ENCODE measurements at places on chromosomes 7 and 10.
A peak's percentile ranks its signal among the peaks of the same experiment; 100 is the strongest.

- no peak for DNase-seq
These were observed 718.2 kb downstream of the LRMDA start for GRCh38 chr10:76149602-76150138.

DNA sequence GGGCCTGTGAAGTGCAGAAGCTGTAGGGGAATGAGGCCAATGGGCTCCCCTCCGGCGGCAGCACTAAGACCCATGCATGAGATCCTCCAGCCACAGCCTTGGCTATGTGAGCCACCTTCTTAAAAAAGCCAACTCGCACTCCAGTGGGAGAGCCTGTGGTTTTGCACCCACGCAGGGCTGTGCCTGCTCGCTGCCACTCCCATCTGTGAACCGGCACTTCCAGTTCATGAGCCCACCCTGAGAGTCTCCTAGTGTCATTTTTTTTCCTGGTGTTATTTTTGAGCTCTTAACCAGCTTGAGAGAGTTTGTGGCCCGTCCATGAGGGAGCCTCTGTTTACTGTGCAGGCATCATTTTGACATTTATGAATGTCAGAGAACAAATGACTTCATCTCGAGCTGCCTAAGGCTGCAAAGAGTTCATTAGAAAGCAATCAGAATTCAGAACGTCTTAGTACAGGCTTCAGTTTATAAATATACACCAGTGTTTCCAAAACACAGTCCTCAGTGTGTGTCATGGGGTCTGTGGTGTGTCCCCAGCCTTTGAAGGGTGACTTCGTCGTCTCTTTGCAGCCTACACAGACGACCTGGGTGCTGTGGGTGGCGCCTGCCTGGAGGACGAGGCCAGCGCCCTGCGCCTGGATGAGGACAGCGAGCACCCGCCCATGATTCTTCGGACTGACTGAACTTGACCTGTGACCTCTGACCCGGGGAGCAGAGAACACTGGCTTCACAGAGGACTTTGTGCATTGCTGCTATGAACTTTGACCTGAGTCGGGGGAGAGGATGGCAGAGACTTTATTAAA lies 40.4 kb downstream of the WIPI2 start:
- DNase-seq: no peak

DNA sequence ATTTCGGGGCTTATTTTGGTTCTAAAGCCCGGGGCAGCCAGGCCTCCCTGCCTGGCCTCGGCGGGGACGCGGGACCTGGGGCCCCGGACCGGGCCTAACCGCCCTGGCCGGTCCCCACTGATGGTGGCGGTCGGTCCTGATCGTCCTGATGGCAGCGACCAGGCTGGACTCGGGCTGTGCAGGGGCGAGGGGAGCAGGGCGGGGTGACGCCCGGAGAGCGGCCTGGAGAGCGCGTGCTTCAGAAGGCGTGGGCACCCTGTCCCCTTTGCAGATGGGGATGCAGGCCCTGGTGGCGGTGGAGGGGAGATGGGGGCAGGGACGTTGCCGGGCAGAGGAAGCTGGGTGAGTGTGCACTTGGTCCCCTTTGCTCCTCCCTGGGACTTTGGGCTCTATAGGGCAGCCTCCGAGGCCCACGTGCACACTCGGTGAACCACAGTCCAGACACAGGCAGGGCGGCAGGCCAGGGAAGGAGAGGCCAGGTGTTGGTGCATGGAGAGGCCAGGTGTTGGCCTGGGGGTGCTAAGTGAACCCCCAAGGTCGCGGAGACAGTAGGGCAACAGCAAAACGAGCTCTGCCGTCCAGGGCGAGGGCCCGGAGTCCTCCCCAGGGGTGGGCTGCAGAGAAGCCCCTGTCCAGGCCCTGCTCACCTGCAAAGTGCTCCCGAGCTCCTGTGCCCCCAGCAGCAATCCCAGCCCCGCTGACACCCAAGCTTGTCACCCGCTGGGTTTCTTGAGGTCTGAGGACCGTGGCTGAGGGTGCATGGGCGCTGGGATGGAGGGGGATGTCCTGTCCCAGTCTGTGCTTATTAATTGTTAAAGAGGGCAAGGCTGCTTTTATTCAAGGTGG lies 42.4 kb upstream of the FAM20C start:
- DNase-seq: no peak

DNA sequence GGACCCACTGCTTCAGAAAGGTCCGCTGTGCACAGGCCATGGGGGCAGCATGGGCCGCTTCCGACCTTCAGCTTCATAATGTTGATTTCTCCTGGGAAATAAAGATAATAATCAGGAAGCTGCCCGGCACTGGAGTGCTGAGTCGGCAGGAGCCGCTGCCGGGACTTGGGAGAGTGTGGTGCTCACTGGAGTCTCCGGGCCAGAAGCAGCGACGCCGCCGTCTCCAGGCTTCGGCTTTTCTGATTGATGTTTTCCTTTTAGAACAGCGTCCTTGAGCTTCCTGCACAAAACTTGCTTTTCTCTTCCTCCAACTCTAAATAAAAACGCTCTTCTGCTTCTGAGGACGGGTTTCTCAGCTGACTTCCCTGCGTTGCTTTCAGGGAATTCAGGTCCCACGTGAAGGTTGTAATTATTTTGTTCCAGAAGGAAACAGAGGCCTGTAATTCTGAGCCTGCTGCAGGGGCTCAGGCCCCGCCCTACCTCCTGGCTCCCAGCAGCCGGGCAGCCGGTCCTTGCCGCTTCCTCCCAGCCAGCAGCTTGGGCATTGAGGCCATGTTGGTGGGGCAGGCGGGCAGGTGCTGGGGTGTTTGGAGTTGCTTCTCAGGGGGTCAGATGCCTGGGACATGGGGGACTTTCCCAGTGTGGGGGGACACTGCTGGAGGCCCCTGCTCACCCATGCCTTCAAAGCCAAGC lies 14.7 kb downstream of the PWWP2B start:
- DNase-seq: peak; percentile 19

DNA sequence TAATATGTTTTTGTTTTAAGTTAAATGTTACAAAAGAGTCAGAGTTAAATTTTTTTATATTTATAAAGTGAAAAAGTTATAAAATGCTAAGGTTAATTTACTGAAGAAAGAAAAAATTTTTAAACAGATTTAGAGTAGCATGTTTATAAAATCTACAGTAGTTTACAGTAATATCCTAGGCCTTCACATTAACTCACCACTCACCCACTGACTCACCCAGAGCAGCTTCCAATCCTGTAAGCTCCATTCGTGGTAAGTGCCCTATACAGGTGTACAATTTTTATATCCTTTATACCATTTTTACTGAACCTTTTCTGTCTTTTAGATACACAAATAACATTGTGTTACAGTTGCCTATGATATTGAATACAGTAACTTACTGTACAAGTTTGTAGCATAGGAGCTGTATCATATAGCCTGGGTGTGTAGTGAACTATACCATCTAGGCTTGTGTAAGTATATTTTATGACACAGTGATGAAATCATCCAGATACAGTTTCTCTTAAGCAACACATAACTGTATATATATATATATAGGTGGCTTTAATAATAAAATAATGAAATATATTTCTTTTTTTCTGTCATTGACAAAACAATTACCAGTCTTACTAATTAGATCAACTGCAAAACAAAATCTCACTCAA lies 79.6 kb downstream of the PTEN start:
- no peak for DNase-seq

DNA sequence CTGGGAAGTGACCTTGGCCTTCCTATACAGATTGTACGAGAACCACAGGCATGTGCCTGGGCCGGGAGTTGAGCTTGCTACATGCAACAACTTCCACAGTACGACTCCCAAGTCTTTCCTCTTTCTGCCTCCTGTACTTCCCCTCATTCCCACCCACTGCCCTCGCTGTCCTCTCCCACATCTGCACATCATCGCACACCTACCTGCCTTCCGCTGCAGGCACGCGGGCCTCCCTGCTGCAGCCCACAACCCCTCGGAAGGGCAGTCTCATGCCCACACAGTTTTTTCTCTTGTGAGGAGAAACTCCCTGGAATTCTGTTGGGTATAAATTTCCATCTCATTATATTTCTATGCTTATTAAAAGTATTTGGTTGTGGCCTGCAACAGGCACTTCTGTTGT lies 117.2 kb downstream of the ACTR3B start:
- DNase-seq: no peak

GRCh38 chr7:51261117-51261835 lies 55.3 kb downstream of the COBL start:
- DNase-seq: no peak

DNA sequence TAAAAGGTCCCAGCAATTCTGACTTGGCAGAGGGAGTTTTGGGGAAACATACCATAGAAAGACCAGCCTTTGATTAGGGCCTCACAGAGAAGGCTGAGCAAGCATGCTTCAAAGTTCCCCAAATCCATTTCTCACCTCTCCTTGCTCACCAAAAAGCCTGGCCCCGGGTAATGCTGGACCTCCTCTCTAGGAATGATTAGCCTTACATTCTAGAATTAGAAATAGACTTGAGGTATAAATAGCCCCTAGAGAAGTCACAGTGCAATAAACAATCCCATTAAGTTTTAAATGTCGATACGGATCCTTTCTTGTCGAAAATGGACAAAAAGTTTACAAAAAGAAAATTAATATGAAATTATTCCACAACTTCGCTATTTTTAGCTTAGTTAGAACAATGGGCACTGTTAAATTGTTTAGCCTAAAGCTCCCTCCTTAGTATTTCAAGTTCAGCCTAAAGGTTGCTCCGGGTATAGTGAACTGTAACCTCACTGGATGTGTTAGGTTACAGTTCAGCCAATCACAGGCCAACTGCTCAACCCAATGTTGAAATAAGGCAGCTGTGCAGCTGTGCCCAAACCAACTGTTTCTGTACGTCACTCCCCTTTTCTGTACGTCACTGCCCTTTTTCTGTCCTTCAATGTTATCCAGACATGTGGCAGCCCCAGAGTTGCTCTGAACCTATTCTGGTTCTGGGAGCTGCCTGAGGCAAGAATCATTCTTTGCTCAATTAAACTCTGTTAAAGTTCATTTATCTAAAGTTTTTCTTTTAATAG lies 7.9 kb upstream of the GSDME start:
- no peak for DNase-seq

DNA sequence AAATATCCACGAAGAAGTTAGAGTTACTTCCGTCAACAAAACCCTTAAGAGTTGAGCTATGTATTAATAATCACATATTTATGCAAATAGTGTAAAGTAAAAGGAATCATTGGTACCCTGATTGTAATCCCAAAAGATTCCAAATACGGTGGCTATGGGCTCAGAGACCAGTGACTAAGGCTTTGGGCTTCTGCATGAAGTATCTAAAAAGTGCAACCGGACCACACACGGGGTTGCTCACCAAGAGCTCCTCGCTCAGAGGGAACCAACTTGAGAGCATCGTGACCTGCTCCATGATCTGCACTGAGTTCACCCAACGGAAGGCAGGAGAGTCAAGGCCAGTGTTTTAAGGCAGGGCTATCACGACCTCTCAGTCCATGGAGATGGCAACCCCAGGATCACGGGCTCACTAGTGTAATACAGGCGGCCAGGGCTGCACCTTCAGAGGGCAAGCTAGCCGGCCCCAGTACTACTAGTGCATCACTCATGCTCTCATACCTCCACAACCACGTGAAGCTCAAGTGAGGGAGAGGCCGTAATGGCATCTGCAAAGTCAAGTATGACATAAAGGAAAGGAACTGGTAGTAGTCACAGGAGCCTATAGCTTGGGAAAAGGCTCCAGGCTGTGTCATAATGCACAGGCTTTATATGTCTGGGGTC lies 77.1 kb upstream of the CAMK2B start:
- no peak for DNase-seq

DNA sequence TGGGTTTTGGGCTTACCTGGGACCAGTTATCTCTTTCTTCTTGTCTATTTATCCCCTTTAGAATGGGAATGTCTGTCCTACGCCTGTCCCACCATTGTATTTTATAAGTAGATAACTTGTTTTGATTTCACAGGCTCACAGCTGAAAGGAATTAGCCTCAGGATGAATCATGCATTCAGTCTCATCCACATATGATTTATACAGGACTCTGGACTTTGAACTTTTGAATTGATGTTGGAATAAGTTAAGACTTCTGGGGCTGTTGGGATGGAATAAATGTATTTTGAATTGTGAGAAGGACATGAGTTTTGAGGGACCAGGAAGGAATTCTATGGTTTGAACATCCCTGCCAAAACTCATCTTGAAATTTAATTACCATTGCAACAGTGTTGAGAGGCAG lies 112.6 kb downstream of the AMPH start:
- no peak for DNase-seq

DNA sequence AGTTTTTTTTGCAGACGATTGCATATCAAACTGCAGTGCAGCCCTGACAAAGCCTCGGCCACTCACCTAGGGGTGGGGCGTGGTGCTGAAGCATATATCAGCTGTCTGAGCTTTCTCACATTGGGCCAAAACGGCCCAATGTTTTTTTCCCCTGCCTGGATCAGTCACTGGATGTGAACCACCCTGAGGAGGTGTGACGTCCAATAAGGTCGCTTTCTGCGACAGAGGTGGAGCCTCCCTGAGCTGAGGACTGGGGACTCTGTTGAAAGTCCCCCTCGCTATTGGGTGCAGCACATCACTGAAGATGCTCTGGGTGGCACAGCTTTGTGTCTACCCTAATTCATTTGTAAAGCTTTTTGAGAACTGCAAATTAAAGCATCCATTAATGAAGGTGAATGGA lies 60.9 kb downstream of the SEM1 start:
- no peak for DNase-seq

- no peak for DNase-seq
These were observed 24.1 kb downstream of the WDR86 start for GRCh38 chr7:151385626-151386300.

GRCh38 chr10:59085711-59086502 lies 90.5 kb upstream of the PHYHIPL start:
- no peak for DNase-seq

DNA sequence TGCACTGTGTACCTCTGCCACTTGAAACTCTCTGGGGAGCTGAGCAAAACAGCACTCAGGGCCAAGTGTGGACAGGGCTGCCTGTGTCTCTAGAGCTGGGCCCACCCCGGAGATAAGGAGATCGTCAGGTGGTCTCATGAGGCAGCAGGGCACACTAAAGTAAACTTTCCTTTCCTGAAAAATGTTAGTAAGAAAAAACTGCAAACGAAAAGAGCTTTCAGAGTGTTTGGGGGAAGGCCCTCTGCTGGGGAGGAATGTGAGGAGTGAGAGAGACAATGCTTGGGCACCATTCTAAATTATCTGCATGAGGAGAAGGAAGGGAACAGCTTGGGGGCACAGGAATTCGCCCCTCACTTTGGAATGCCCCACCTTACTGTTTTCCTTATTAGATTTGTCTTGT lies 127.7 kb downstream of the ATXN7L1 start:
- DNase-seq: no peak

DNA sequence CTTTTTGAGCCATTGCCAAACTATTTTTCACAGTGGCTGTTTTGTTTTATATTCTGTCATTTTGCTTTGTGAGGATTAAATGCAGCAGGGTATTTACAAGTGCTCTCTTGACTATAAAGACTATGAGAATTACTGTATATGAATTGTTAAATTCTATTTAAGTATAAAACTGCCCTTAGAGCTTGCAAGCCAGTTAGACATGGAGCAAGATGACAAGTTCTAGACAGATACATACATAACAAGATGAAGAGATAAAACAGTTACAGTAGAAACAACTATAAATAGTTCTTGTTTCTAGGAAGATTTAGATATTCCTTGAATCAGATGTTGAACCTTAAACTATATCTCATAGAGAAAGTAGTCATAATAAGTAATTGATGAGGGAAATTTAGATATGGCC lies 60.6 kb downstream of the DNAH11 start:
- no peak for DNase-seq

Measured in cardiac fibroblast (primary cell).